SK-N-SH (cell line): ENCODE measurements at places on chromosomes 7 and 10. TPM values are rescaled to one million over a fixed set of nuclear protein-coding genes. Genes with fewer than 3 reads are reported as not detected.

DNA sequence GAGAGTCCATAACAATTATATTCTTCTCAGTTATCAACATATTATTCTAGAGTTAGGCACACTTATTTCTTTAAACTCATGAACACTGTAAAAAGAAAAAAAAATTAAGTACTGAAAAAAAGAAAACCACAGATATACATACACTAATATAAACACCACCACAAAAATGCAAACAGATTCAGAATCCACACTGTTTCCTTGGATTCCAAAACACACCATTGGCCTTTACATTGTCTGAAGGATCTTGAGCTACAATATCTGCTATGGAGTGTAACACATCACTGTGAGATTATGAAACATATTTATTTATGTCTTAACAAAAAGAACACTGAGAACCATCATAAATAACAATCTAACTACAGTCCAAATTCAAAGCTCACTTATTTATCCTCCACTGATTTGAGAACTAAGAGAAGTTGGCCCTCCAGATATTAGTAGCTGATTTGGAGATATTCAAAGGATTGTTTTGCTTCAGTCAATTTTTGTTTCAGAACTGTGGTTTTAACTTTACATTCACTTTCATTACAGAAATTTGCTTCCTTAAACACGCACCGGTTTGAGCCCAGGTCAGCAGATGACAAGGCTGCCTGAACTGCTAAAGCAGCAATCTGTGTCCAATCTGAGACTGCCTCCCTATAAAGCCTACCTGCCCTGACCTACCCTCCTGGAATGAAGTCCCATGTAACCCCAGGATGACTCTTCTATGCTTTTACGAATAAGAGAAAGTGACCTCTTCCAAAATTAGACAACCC is 47.0 kb upstream of the CDK1 start:
- H3K4me1 ChIP-seq = no peaks in the 10 kb centered on the region
- H3K27me3 ChIP-seq = no peaks in the 10 kb centered on the region; the same call in 1 of the 2 replicates
- DNase-seq = no peak
- no peaks in the 10 kb centered on the region for H3K36me3 ChIP-seq
- no peak overlapping the region for H3K4me3 ChIP-seq

- no peak for DNase-seq
- H3K4me1 ChIP-seq = no peaks in the 10 kb centered on the region
- H3K4me3 ChIP-seq = no peak overlapping the region
Measured at GRCh38 chr7:121914676-121915279, 41.8 kb downstream of the PTPRZ1 start.

CASTOR2 gene
- 4.5 and 5.4 TPM in 2 replicates for polyA plus RNA-seq

OR2A7 gene
- not detected in 2 replicates for polyA plus RNA-seq

- H3K36me3 ChIP-seq = no peaks in the 10 kb centered on the region
- no peak overlapping the region for H3K27ac ChIP-seq
- no peaks in the 10 kb centered on the region for H3K27me3 ChIP-seq
- no peak overlapping the region for H3K4me3 ChIP-seq
- DNase-seq = no peak
Measured at GRCh38 chr7:134613623-134614347, 32.9 kb upstream of the BPGM start.

NAT16 gene
- polyA plus RNA-seq = 0.64 and 0.68 TPM in 2 replicates

DNA sequence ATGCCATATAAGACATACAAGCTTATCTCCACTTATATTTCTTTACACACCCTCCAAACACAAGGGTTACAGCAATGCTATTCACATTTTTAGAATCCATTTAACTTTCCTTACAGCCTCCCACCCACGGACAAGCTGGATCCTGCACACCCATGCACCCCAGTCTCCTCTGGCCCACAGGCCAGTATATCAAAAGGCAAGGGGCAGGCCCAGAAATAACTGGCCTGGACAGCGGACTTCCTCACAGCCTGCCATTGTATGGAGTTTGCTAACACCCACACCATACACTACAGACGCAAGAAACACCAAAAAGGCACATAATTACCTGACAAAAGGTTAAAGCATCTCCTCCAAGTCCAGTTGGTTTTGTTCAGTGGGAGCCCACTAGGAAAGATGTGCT is 12.0 kb downstream of the HOXA4 start:
- no peaks in the 10 kb centered on the region for H3K4me1 ChIP-seq
- no peak for DNase-seq
- peaks cover 96% of the 10 kb centered on the region for H3K27me3 ChIP-seq

GRCh38 chr10:49189422-49189821 is 1.2 kb upstream of the TMEM273 start:
- peaks cover 2% of the 10 kb centered on the region; the same call in 1 of the 2 replicates for H3K4me1 ChIP-seq
- H3K27me3 ChIP-seq = no peaks in the 10 kb centered on the region
- no peaks in the 10 kb centered on the region for H3K36me3 ChIP-seq
- no peak for DNase-seq
- no peak overlapping the region for H3K4me3 ChIP-seq

CTNNA3 gene
- not detected in 2 replicates for polyA plus RNA-seq

OTUD1 gene
- 5.8 and 8.5 TPM in 2 replicates for polyA plus RNA-seq

DNA sequence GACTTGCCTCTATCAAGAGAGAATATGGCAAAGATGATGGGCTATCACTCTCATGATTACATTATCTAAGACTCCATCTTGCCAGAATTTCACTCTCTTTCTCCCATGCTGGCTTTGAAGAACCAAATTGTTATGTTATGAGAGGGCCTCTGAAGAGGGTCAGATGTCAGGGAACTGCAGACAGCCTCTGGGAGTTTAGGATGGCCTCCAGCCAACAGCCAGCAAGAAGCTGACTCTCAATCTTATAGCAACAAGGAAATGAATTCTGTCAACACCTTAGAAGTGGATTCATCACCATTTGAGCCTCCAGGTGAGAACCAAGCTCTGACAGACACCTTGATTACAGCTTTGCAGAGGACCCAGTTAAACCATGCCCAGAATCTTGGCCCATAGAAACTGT is 33.6 kb downstream of the ZNF22 start:
- H3K27me3 ChIP-seq = no peaks in the 10 kb centered on the region
- no peak for DNase-seq
- no peaks in the 10 kb centered on the region for H3K4me1 ChIP-seq
- H3K27ac ChIP-seq = no peak overlapping the region

- H3K27ac ChIP-seq = no peak overlapping the region
- no peaks in the 10 kb centered on the region for H3K27me3 ChIP-seq
- H3K4me3 ChIP-seq = no peak overlapping the region
- no peak for DNase-seq
- H3K4me1 ChIP-seq = no peaks in the 10 kb centered on the region
Measured at GRCh38 chr10:89601728-89602361, 43.2 kb downstream of the PANK1 start.

DNA sequence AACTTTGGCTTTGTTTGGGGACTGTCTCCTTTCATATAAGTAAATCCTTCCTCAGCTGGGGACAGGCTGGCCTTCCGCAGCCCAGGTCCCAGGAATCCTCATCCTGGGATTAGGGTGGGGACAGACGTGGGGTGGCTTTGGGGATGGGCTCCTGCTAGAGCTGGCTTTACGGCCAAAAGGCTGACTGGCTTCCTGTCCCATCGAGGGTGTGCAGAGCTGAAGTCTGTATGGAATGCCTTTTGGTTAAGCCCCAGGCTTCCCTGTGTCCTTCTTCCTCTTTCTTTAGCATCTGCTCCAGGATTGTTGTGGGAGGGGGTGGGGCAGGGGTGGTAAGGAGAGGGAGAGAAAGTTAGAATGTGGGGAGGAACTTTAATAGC is 59.4 kb upstream of the AQP1 start:
- no peak overlapping the region for H3K27ac ChIP-seq
- H3K36me3 ChIP-seq = no peaks in the 10 kb centered on the region
- DNase-seq = no peak
- H3K27me3 ChIP-seq = no peaks in the 10 kb centered on the region; the same call in 1 of the 2 replicates
- H3K4me1 ChIP-seq = peaks cover 24% of the 10 kb centered on the region; the same call in 1 of the 2 replicates

- H3K4me1 ChIP-seq = no peaks in the 10 kb centered on the region
- H3K27me3 ChIP-seq = peaks cover 30% of the 10 kb centered on the region
- H3K4me3 ChIP-seq = no peak overlapping the region
- no peak overlapping the region for H3K27ac ChIP-seq
- no peaks in the 10 kb centered on the region for H3K36me3 ChIP-seq
Measured at GRCh38 chr7:2923886-2924574, 79.9 kb upstream of the GNA12 start.

ZNF804B gene
- not detected in 2 replicates for polyA plus RNA-seq

DNA sequence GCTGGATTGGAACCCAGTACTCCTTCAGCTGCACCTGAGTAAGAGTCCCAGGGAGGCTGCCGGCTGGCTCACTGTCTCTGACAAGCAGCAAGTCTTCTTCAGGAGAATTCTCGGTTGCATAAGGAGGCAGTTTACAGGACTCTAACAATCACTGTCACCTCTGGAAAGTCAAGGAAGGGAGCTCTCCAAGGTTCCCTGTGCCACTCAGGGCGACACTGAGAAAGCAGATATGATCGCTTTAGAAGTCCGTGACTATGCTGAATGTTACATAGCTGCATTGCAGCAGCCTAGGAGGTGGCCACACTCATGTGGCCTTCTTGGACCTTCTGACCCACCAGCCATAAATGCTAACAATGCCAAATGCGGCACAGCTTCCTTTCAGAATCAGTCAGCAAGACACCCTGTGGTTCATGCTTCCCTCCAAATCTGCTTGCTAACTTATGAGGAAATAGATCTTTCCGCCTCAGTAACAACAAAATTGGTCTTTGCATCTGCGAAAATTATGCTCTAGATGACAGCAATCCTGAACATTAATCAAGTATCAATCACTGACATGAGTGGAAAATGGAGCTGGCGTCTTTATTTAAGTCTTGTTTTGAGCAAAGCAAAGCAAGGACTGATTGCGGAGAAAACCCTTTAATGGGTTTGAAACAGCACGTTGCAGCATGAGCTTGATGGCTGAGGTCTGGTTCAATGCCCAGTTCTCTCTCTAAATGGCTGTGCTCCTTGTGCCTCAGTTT is 132.9 kb downstream of the ATXN7L1 start:
- H3K4me1 ChIP-seq = no peaks in the 10 kb centered on the region
- H3K27ac ChIP-seq = no peak overlapping the region
- no peaks in the 10 kb centered on the region for H3K36me3 ChIP-seq
- DNase-seq = no peak

GRCh38 chr10:43707770-43708169 is 59.1 kb upstream of the ZNF32 start:
- H3K4me3 ChIP-seq = no peak overlapping the region
- H3K27me3 ChIP-seq = no peaks in the 10 kb centered on the region
- no peak for DNase-seq
- no peaks in the 10 kb centered on the region for H3K36me3 ChIP-seq

DNA sequence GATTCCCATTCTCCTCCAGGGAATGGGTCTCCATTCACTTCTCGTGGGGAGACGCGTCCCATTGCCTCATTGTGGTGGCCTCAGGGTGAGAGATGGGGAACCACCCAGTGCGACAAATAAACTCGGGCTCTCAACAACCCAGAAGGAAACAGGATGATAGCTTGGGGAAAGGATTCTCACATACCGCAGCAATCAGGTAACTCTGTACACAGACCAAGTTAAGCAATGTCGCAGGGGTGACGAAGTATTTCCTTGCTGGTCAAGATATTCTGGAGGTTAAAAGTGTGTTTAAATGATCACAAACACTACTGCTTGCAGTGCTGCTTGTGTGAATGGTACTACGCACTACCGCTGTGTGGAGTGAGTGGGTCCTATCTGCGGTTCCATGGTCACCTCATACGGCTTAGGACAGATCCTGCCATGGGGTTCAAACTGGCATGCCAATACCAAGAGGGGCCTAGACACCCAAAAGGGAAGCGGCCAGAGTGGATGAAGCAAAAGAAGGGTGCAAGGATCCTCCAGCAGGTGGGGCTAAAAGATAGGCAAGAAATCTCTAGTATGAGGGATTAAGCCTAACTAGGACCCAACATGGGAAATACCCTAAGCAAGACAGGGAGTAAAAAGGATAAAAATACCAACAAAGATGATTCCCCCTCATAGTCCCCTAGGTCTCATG is 143.8 kb upstream of the TMEM106B start:
- no peaks in the 10 kb centered on the region for H3K27me3 ChIP-seq
- no peak overlapping the region; the same call in 1 of the 2 replicates for H3K4me3 ChIP-seq
- H3K36me3 ChIP-seq = no peaks in the 10 kb centered on the region
- H3K4me1 ChIP-seq = no peaks in the 10 kb centered on the region
- H3K27ac ChIP-seq = no peak overlapping the region

DNA sequence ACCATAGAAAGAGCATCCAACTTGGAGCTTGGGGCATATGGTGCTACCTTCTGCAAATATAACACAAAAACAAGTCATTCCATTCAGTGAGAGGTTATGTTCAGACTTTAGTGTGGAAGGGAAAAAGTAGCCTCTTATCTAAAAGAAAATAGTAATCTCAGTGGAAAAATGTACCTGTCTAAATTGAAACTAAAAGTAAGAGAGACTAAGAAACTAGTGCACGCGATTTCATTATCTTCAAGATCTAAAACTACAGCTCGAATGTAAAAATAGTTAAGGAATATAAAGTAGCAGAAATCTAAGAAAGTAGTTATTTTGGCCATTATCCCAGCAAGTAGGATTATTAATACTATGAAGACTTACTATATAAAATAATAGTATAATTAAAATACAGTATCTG is 233.0 kb upstream of the PPP1R3A start:
- no peak overlapping the region for H3K27ac ChIP-seq
- no peak overlapping the region for H3K4me3 ChIP-seq
- DNase-seq = no peak

GRCh38 chr10:28248092-28248491 is 54.8 kb downstream of the MPP7 start:
- no peak for DNase-seq
- H3K4me3 ChIP-seq = no peak overlapping the region

DNA sequence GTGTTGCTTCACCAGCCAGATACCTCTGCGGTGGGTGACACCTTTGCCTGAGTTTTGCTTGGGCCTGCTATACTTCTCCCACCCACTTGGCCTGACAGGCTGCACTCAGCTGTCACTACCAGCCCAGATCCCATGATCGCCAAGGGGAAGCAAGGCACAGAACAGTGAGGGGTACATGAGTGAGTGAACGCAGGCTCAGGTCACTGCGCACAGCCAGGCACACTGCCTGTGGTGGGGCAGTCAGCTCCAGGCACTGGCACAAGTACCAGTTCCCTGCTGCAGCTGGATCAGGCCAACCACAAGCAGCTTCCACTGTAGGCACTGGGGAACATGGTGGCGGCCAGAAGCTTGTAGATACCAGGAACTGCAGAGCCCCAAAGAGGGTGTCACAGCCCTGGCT is 441.9 kb upstream of the GRM3 start:
- no peaks in the 10 kb centered on the region for H3K4me1 ChIP-seq
- H3K27me3 ChIP-seq = no peaks in the 10 kb centered on the region
- no peak for DNase-seq
- H3K36me3 ChIP-seq = no peaks in the 10 kb centered on the region
- no peak overlapping the region for H3K27ac ChIP-seq

SP8 gene
- polyA plus RNA-seq = not detected in 2 replicates

PCLO gene
- polyA plus RNA-seq = 0.51 and 0.76 TPM in 2 replicates

GPR85 gene
- polyA plus RNA-seq = 2.9 and 4.3 TPM in 2 replicates

GRCh38 chr10:98582363-98582762 is 135.6 kb upstream of the HPS1 start:
- no peaks in the 10 kb centered on the region for H3K4me1 ChIP-seq
- H3K36me3 ChIP-seq = no peaks in the 10 kb centered on the region
- no peaks in the 10 kb centered on the region for H3K27me3 ChIP-seq
- no peak overlapping the region for H3K27ac ChIP-seq
- H3K4me3 ChIP-seq = no peak overlapping the region
- DNase-seq = no peak

CCDC146 gene
- 2.7 and 4.0 TPM in 2 replicates for polyA plus RNA-seq

GPR146 gene
- polyA plus RNA-seq = 1.4 and 2.0 TPM in 2 replicates

- no peaks in the 10 kb centered on the region for H3K36me3 ChIP-seq
- peak; percentile 91 for DNase-seq
Measured at GRCh38 chr10:71999360-72000072, 35.3 kb downstream of the CHST3 start.
